Right atrium auricular region (tissue), 2 donors: ENCODE measurements at places on chromosomes 2 and 18. TPM values are rescaled to one million over a fixed set of nuclear protein-coding genes. Genes with fewer than 3 reads are reported as not detected.

DNA sequence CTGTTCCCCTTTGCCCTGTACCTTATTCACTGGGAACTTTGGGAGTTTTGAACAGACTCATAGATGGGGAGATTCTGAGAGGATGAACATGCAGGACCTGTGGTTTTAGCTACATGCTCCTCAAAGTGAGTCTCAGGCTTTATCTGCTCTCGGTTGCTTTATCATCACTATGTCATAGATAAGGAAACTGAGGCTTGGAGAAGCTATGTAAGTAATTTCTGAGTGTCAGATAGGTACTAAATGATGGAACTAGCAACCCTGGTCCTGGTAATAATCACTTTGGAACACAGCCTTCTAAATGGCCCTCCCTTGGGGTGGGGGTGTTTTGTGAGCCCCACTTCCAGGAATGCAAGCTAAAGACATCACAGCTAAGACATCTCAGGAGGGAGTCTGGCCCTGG is 186.2 kb upstream of the MEX3C start:
- no peak for DNase-seq
- no peaks in the 10 kb centered on the region for H3K27me3 ChIP-seq
- no peak overlapping the region for H3K27ac ChIP-seq
- no peaks in the 10 kb centered on the region for H3K4me1 ChIP-seq
- H3K4me3 ChIP-seq: no peak overlapping the region

- DNase-seq: no peak
- no peak overlapping the region for H3K4me3 ChIP-seq
- H3K4me1 ChIP-seq: no peaks in the 10 kb centered on the region
- H3K27me3 ChIP-seq: no peaks in the 10 kb centered on the region
- H3K27ac ChIP-seq: no peak overlapping the region
Observed at GRCh38 chr18:2180586-2180985, 390.7 kb downstream of the METTL4 start.

CIB4 gene
- total RNA-seq: not detected

GRCh38 chr2:133247631-133248030 is 320.6 kb downstream of the NCKAP5 start:
- no peak for DNase-seq
- peaks cover 14% of the 10 kb centered on the region for H3K4me1 ChIP-seq
- peak overlapping the region; percentile 54 for H3K27ac ChIP-seq
- H3K4me3 ChIP-seq: no peak overlapping the region
- no peaks in the 10 kb centered on the region for H3K36me3 ChIP-seq
- H3K27me3 ChIP-seq: no peaks in the 10 kb centered on the region

COL3A1 gene
- total RNA-seq: 86.4 TPM

DNA sequence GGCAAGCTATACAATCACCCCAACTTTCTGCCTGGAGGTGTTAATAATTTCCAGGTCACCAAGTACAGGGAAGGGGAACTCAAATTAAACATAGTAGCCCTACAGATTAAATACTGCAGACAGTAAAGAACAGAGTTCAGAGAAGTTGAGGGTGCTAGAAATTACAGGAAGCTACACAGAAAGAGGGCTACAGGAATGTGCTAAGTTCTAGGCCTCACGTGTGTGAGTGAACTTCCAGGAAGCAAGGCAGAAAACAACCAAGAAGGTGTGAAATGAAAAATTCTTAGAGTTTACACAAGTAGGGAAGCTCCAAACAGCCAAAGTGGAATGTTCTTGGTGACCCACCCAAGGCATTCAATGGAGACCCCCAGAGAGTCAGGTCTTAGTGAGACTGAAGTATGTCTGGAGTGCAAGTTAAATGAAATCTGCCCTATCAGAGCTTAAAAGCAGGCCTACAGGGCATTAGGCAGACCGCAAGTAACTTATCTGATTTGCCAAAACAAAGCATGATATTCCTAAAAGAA is 58.1 kb upstream of the RNU4ATAC start:
- no peak overlapping the region for H3K4me3 ChIP-seq
- no peak for DNase-seq
- peaks cover 28% of the 10 kb centered on the region for H3K36me3 ChIP-seq
- H3K4me1 ChIP-seq: no peaks in the 10 kb centered on the region
- H3K27ac ChIP-seq: no peak overlapping the region

EIF2B4 gene
- total RNA-seq: 27.1 TPM

GRCh38 chr2:45445037-45445436 is 166.0 kb downstream of the SRBD1 start:
- H3K27me3 ChIP-seq: no peaks in the 10 kb centered on the region
- no peaks in the 10 kb centered on the region for H3K4me1 ChIP-seq
- H3K36me3 ChIP-seq: no peaks in the 10 kb centered on the region
- no peak overlapping the region for H3K4me3 ChIP-seq
- no peak for DNase-seq

CCDC85A gene
- total RNA-seq: 5.0 TPM

GRCh38 chr2:118062669-118063068 is 25.6 kb upstream of the INSIG2 start:
- H3K4me3 ChIP-seq: no peak overlapping the region
- no peaks in the 10 kb centered on the region for H3K27me3 ChIP-seq
- H3K36me3 ChIP-seq: no peaks in the 10 kb centered on the region
- no peak for DNase-seq
- no peaks in the 10 kb centered on the region for H3K4me1 ChIP-seq

GATA6 gene
- total RNA-seq: 95.5 TPM

IL1R1 gene
- total RNA-seq: 28.7 TPM

DNA sequence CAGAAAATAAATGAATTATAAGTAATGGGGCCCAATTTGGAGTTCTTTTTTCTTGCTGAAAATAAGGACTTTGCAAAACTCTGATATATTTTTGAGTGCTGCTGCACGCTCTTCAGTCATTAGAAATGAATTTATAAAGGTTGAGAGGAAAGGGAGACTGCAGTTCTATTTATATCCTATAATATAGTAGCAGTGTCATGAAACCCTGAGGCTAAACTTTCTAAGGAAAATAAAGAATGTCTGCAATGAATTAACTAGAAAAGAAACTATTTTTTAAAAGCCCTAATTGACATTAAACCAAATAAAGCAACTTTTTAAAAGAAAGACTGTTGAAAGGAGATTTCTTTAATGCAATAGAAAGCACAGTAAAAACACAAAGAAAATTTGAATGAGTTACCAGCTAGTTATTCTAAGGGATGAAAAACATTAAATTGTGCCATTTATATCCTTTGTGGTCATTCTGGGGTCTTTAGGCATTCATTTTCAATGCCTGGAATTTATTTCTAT is 1072.8 kb upstream of the TMEFF2 start:
- H3K27me3 ChIP-seq: no peaks in the 10 kb centered on the region
- H3K4me3 ChIP-seq: no peak overlapping the region
- H3K27ac ChIP-seq: no peak overlapping the region
- H3K4me1 ChIP-seq: no peaks in the 10 kb centered on the region

GRCh38 chr2:202671317-202672035 is 36.7 kb downstream of the FAM117B start:
- H3K4me3 ChIP-seq: no peak overlapping the region
- no peaks in the 10 kb centered on the region for H3K36me3 ChIP-seq
- H3K27me3 ChIP-seq: no peaks in the 10 kb centered on the region
- peaks cover 5% of the 10 kb centered on the region for H3K4me1 ChIP-seq
- no peak for DNase-seq
- no peak overlapping the region for H3K27ac ChIP-seq

- H3K4me3 ChIP-seq: no peak overlapping the region
- no peaks in the 10 kb centered on the region for H3K27me3 ChIP-seq
- H3K27ac ChIP-seq: no peak overlapping the region
- DNase-seq: no peak
- no peaks in the 10 kb centered on the region for H3K36me3 ChIP-seq
- no peaks in the 10 kb centered on the region for H3K4me1 ChIP-seq
Observed at GRCh38 chr18:2480536-2480935, 90.8 kb downstream of the METTL4 start.

DNA sequence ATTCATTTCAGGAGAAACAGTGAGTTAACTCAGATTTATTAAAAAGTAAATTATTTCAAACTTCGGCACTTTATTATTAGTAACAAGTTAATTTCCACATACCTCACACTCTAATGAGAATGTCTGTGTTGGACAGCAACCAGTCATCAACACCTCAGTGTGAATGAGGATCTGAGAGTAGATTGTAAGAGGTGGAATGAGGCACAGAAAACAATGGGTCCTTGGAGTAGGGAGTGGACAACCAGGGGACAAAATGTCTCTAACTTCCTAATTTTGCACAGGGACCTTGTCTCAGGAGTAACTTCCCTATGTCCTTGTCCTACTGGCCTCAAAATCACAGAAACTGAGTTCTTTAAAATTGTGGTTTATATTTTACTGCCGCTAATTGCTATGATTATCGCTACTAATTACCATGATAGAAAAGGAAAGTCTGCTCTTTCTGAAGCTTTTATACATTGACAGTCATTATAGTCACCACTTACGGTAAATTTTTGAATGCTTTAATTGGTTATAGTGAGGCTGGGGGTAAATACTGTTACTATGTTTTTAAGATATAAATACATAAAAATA is 82.2 kb upstream of the LRPPRC start:
- H3K4me1 ChIP-seq: no peaks in the 10 kb centered on the region
- no peaks in the 10 kb centered on the region for H3K36me3 ChIP-seq
- no peak overlapping the region for H3K27ac ChIP-seq
- H3K4me3 ChIP-seq: no peak overlapping the region

DNA sequence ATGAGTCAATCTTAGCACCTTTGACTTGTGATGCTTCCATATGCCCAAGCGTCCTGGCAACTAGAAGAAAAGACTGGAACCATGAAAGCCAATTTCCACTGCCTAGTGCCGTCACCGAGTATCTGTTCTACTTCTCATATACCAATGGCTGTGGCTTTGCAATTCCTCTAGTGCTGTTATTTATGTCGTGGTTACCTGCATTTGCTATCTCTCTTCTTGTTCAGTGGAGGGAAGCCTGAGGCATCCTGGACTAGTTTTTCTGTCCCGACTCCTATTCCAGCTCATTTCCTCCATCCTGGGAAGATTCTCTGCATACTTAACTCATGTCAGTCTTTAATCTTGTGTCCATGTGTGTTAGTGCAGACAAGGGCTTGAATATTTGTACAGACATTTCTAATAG is 117.9 kb downstream of the FEZ2 start:
- no peak overlapping the region for H3K27ac ChIP-seq
- H3K27me3 ChIP-seq: no peaks in the 10 kb centered on the region
- H3K36me3 ChIP-seq: peaks cover 33% of the 10 kb centered on the region
- peaks cover 29% of the 10 kb centered on the region for H3K4me1 ChIP-seq
